ENCODE measurements at places on chromosomes 11 and 22.
A peak's percentile ranks its signal among the peaks of the same experiment; 100 is the strongest.

- DNase-seq, result no peak
Measured at GRCh38 chr22:24901448-24901847, 45.0 kb downstream of the LHFPL7 start.

- DNase-seq, result peak; percentile 98
Measured at GRCh38 chr11:72040491-72041363, 39.6 kb downstream of the NUMA1 start.

- DNase-seq, result no peak
Measured at GRCh38 chr11:14424096-14424495, 65.1 kb upstream of the RRAS2 start.

- no peak for DNase-seq
Measured at GRCh38 chr11:111376181-111376871, 2.7 kb downstream of the POU2AF1 start.

- DNase-seq, result no peak
Measured at GRCh38 chr11:32386770-32387377, 48.5 kb downstream of the WT1 start.

- no peak for DNase-seq
Measured at GRCh38 chr11:110003426-110003825, 89.8 kb upstream of the ZC3H12C start.

GRCh38 chr22:42366806-42367581 is 65.2 kb downstream of the NFAM1 start:
- DNase-seq, result no peak

- no peak for DNase-seq
Measured at GRCh38 chr11:13772223-13773046, 104.0 kb downstream of the FAR1 start.

DNA sequence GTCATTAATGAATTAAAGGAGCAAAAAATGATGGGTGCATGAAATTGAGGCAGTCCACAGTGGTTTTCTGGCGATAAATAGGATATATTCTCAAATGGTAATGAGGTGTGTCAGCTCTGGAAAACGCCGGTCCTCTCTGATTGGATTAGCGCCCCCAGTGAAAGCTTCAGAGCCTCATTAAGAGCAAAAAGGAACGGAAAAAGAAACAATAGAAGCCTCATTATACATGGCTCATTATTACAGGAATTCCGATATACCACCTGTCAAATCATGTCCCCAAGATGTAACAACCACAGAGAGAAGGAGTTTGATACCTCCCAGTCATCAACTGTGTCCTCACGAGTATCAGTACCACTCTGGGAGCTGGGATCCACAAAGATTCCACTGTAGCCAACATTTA is 175.7 kb upstream of the PITPNB start:
- no peak for DNase-seq

- DNase-seq, result no peak
Measured at GRCh38 chr22:41801886-41802285, 1.4 kb downstream of the CCDC134 start.

GRCh38 chr11:14676068-14676467 is 32.5 kb downstream of the PDE3B start:
- no peak for DNase-seq

- peak; percentile 52 for DNase-seq
Measured at GRCh38 chr11:117717485-117718314, 79.3 kb downstream of the DSCAML1 start.

- DNase-seq, result no peak
Measured at GRCh38 chr11:69949327-69949726, 128.8 kb upstream of the ANO1 start.

GRCh38 chr11:108947654-108948570 is 283.0 kb downstream of the DDX10 start:
- no peak for DNase-seq

GRCh38 chr11:10490032-10490397 is 35.0 kb downstream of the AMPD3 start:
- DNase-seq, result no peak

- peak; percentile 59 for DNase-seq
Measured at GRCh38 chr22:46001046-46001425, 24.1 kb upstream of the WNT7B start.

DNA sequence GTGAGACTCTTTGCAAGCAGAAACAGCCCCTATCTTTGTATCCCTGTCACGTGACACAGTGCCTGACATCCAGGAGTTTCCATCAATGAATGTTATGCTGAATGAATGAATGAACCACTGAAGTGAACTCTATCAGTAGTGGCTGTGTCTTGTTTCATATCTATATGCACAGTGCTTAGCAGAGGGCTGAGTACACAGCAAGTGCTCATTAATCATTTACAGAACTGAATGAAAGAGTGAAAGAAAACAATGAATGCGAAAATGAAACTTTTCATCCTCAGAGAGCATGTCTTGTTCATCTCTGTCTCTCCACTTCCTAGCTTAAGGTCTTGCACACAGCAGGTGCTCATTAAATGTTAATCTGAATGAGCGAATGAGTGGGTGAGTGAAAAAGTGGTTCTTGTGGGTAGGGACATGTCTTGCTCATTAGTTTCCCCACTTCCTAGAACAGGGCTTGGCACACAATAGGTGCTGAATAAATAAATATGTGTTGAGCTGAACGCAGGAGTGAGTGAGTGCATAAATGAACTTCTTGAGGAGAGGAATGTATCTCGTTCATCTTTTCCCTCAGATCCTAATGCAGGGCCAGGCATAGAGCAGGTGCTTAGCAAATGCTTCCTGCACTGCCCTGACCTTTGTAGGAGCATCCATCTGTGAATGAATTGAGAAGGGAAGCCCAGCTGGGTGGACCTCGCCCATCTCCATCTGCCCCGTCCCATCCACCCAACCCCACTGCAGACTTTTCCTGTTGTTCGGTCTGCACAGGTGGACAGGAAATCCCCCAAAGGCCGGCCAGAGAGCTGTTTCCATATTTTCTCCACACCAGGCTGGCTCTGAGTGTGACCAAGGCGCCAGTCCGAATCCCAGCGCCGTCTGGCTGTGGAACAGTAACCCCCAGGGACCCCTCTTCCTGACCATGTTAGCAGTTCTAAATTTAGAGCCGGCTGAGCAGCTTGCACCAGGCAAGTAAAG is 113.4 kb upstream of the CRYBB3 start:
- DNase-seq, result peak; percentile 86

- DNase-seq, result peak; percentile 70
Measured at GRCh38 chr11:75706260-75706729, 11.3 kb upstream of the MOGAT2 start.

GRCh38 chr11:65870706-65871681 is 1.6 kb downstream of the EFEMP2 start:
- DNase-seq, result no peak
